IPS-NIHi11 (cell line): ENCODE measurements at places on chromosomes 13 and 19.

DNA sequence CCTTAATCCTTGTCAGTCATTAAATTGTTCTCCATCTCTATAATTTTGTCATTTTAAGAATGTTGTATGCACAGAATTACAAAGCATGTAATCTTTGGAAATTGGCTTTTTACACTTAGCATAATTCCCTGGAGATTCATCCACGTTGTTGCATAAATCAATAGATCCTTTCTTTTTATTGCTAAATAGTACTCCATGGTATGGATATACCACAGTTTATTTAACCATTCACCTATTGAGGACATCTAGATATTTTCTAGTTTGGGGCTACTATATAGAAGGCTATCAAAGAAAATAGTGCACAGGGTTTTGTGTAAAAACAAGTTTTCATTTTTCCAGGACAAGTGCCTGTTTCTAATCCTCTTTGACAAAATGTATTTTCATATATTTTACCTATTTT, 523.6 kb upstream of the KLF12 start:
- no peak for DNase-seq

GRCh38 chr13:41641961-41642360, 184.6 kb downstream of the RGCC start:
- DNase-seq: no peak

DNA sequence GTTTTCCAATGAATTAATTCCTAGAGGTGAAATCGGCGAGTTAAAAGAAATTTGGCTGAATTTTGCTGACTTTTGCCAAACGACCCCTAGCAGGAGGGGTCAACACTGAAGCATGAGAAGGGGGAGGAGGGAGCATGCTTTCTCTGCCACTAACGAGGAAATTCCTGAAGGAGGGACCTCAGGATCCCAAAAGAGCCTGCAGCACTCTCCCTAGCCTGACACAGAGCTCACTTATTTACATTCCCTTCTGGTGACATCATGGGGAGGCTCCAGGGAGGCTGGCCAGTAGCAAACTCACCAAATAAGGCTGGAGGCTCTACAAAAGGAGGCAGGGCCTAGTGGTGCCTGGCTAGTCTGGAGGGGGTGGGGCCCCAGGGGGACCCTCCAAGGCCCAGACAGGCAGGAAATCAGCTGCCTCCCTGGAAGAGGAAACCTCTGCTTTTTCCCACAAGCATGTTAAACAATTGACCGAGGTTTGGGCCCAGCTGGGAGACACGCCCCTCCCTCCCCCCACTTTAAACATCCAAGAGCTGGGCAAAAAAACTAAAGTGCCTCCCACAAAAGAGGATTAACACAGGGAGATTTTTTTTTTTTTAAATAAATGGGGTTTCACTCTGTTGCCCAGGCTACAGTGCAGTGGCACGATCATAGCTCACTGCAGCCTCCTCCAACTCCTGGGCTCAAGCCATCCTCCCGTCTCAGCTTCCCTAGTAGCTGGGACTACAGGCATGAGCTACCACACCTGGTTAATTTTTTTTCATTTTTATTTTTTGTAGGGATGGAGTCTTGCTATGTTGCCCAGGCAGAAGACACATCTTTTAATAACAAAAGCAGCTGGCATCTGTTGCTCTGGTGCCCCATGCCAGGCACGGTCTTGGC, 2.1 kb downstream of the DAPK3 start:
- DNase-seq: peak; percentile 82

GRCh38 chr13:91169321-91170050, 178.0 kb upstream of the MIR17HG start:
- DNase-seq: no peak

GRCh38 chr19:47063874-47064273, 15.4 kb upstream of the TMEM160 start:
- DNase-seq: no peak

GRCh38 chr19:48741129-48741999, 954 bp upstream of the RASIP1 start:
- peak; percentile 77 for DNase-seq

GRCh38 chr13:49374585-49375290, 69.1 kb downstream of the CAB39L start:
- no peak for DNase-seq

GRCh38 chr13:24742977-24743376, 21.0 kb upstream of the RNF17 start:
- DNase-seq: no peak

GRCh38 chr19:39671739-39672363, 16.1 kb downstream of the LGALS16 start:
- peak; percentile 58 for DNase-seq

DNA sequence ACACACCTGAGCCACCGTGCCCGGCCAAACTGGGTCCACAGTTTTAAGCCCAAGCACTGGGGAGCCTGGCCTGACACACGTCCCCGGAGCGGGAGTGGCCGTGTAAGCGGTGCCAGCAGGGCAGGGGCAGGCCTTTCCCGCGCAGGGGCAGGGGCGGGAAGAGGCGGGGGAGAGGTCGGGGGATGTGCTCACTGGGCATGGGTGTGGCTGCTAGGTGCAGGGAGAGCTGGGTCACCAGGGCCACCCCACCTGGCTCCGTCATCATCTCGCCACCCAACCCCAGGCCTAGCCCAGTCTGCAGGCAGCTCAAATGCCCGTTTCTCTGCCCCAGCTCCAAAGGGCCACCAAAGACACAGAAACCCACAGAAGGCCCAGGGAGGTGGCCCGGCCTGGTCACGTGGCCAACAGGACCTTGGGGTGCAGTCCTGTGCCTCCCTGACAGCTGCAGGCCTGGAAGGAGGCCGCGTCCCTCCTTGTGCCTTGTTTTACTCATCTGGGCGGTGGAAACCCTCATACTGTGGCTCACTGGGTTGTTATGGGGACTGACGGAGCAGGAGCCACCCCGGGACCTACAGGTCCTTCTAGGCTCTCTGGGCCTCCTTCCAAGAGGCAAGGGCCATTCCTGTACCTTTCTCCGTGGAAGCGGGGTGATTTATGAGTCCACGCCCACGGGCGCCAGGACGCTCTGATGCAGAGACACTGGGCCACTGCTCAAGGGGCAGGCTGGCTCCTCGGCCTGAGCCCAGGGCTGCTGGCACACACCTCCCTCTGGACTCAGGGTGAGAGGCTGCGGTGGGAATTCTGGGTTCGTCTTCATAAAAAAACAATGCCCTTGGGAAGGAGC, 27.7 kb downstream of the MAP2K2 start:
- no peak for DNase-seq

GRCh38 chr19:51546650-51547396, 15.4 kb upstream of the SIGLEC6 start:
- DNase-seq: no peak

DNA sequence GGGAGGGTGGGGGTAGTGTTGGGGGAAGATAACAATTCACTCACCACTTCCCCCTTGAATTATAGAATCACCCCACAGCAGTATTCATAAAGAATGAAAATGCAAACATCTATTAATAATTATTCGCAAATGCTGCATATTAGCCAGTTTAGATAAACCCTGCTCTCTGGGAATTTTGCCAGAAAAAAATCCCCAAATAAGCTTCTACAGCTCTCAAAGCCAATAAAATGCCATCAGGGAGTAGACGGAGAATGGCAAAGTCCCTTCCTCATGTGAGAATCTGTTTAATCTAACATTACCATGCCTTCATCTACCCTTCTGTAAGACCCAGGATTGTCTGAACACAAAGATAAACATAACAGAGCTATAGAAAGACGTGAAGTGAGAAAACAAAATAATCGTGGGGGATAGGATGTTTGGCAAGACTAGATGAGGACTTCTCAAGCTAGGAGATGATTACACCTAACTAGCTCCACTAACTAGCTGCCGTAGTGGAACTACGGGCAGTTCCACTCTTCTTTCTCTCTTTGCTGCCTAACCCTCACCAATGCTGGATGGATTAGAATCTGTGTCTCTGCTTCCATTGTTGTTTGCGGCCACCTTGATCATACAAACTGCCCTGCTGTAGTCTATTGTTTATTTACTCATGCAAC, 32.4 kb upstream of the CACNA1A start:
- no peak for DNase-seq

DNA sequence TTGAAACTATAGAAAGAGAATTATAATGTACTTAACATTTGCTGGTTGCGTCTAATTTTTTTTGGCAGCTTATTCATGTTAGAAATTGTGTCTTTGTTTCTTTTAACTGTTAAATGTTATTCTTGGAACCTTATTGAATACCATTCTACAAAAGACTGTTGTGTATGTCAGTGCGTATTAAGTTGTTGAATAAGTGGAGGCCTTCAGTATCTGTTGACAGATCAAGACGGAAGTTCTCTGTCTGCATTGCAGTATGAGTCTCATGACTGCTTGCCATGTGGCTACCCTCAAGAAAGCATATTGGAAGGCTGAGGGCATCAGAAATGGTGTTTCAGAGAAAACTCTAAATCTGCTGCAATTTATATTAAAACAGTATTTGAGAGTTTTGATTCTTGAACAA, 8.5 kb downstream of the UBA2 start:
- DNase-seq: no peak

GRCh38 chr19:12647047-12647446, 19.5 kb downstream of the MAN2B1 start:
- no peak for DNase-seq

- DNase-seq: no peak
These were observed 26.2 kb downstream of the FOXO1 start for GRCh38 chr13:40640202-40640601.

GRCh38 chr13:101155920-101156319, 260.4 kb downstream of the NALCN start:
- DNase-seq: peak; percentile 16

DNA sequence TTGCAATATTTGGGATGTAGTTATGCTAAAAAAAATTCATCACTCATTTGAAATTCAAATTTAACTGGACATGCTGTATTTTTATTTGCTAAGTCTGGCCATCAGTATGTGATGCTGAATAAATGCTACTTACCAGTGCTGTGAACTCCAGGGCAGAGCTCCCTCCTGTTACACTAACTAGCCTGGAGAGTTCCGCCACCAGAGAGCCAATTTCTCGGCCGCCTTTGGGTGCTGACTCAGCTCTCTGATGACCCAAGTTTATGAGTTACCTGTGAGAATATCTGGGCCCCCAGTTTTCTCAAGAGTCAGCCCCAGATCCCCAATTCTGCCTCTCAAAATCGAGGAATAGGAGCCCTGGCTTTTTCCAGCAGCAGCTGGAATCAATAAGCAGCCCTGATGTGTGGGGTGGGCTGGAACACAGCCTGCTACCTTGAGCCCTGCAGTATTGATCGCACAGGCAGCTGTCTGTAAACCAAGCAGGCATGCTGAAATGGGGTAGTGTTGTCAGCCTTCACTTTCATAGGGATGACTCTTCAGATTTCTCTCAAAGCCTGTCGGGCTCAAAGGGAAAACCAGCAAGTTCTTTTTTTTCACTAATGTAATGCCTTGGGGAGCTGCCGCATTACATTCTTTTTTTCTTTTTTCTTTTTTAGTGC, 113.7 kb downstream of the DNAJC15 start:
- no peak for DNase-seq

DNA sequence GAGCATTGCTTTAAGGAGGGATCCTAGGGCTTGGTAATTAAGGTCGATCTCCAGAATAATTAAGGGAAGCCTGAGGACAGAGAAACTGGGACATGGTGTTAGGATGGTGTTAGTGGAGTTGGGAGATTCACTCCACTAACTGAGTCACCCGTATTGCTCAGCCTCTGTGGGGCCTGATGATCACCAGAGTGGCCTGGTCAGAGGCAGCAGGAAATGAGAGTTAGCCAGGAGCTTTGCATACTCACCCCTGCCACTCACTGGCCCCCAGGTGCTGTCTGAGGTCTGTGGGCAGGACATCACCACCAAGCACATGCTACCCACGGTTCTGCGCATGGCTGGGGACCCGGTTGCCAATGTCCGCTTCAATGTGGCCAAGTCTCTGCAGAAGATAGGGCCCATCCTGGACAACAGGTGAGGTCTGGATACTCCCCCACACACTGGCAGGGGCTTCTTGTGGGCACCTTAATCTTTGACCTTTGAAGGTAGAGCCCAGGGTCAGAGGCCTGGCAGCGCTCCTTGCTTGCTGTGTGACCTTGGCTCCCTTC, 32.1 kb downstream of the PPP2R1A start:
- DNase-seq: no peak

- no peak for DNase-seq
These were observed 42.5 kb downstream of the SYDE1 start for GRCh38 chr19:15149737-15150136.

DNA sequence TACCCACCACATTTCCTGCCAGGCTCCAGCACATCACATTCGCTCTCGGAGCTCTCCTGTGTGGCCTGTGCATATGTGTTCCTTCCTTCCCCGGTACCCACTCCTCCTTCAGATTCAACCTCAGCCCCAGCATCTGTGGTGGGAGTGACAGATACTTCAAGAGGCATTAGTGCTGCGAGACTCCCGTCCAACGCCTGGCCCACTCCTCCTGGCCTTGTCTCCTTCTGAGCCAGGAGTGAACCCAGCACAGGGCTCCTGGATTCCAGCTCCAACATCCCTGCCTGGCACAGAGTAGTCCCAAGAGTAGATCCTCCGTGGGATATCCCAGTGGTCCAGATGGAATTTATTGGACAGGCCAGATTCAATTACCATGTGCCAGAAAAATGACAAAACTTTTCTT, 55.9 kb downstream of the SACS start:
- DNase-seq: no peak

GRCh38 chr19:41945135-41945766, 13.9 kb downstream of the RABAC1 start:
- no peak for DNase-seq

DNA sequence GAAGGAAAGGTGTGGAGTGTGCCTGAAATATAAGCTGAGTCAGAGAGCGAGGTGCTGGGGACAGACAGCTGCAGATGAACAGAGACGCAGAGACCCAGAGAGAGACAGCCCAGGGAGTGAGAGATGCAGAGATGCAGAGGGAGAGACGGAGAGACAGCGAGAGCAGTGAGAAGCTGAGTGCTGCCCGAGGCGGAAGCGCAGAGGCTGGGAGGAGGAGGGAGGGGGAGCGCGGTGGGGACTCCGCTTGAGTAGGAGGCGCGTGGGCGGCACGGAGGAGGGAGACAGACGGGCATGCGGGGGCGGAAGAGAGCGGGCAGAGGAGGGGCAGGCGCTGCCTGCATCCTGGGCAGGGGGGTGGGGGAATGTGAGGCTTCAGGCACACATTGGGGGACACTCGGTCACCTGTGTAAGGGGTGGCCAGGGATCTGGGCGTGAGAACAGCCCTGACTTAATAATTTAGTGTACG, 25.7 kb downstream of the SLC8A2 start:
- peak; percentile 62 for DNase-seq

DNA sequence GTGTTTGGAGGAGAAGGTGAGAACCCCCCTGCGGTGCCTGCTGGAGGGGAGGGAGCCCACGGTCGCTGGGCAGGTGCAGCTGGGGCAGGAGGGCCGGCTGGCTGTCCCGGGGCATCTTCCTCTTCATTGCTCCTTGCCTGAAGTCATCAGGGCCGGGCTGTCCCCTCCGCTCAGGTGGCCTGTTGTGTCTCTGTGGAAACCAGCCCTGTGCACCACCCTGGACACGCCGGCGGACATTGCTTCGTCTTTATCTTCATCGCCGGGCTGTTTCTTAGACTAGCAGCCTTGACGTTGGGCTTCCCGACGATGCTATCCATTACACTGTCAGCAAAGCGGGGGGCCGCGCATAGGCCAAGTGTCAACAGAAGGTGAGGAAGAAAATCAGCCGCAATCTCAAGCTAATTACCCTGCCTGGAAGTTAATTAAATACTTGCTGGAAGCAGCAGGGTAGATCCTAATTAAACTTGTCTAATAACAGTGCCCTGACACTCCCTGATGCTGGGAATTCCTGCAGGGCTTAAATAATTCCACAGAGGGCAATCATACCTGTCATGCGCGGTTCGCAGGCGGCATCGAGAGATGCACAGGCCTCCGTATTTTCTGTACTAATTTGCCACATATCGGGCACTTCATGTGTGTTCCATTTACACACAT, 111.4 kb upstream of the SOX1 start:
- no peak for DNase-seq

- DNase-seq: peak; percentile 89
These were observed 8.3 kb upstream of the CRX start for GRCh38 chr19:47813304-47813994.
